ENCODE measurements at places on chromosomes 6 and 20. TPM values are rescaled to one million over a fixed set of nuclear protein-coding genes. Genes with fewer than 3 reads are reported as not detected.

Gene FOXS1
- total RNA-seq, result not detected

Gene TULP1
- total RNA-seq, result not detected

Gene AKAP12
- 0.78 TPM for total RNA-seq

Gene CST5
- total RNA-seq, result not detected

DNA sequence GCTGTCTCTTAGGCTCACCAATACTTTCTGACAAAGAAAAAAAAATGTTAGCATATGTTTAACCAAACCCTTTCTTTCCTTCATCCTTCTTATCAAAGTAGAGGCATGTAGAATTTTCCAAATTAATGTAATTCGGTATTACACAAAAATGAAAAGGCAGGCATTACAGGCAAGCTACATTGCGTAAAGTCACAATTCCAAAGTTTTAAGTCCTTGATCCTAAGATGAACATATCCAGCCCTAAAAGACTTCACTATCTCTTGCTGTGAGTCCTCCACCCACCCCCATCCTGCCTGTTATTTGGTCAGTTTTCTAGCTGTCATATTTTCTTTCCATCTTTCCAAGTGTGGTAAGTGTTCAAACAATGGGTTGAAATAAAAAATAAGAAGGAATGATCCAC is 12.1 kb upstream of the TENT5A start:
- no peaks in the 10 kb centered on the region for H3K36me3 ChIP-seq
- H3K27me3 ChIP-seq, result peaks cover 2% of the 10 kb centered on the region
- no peak overlapping the region for H3K27ac ChIP-seq
- no peak for DNase-seq
- H3K4me1 ChIP-seq, result no peaks in the 10 kb centered on the region
- no peak overlapping the region for H3K4me3 ChIP-seq

DNA sequence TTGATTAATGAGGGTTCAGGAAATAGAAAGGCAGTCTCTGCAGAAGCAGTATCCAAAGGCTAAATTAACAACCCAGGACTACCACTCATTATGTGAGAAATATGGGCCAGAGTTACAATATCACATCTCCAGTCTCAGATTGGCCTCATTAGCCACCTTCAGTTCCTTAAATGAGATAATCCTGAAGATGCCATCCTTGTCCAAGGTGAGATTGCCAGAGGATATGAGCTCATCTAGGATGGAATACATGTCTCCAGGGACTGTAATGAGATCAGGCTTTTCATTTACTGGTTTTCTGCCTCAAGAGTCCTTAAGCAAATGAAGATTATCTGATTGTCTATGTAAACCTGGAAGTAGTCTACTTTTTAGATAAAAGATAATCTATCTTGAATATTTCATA is 196.3 kb downstream of the FUT9 start:
- no peaks in the 10 kb centered on the region for H3K4me1 ChIP-seq
- H3K27ac ChIP-seq, result no peak overlapping the region
- no peaks in the 10 kb centered on the region for H3K27me3 ChIP-seq
- no peaks in the 10 kb centered on the region for H3K36me3 ChIP-seq
- H3K4me3 ChIP-seq, result no peak overlapping the region

DNA sequence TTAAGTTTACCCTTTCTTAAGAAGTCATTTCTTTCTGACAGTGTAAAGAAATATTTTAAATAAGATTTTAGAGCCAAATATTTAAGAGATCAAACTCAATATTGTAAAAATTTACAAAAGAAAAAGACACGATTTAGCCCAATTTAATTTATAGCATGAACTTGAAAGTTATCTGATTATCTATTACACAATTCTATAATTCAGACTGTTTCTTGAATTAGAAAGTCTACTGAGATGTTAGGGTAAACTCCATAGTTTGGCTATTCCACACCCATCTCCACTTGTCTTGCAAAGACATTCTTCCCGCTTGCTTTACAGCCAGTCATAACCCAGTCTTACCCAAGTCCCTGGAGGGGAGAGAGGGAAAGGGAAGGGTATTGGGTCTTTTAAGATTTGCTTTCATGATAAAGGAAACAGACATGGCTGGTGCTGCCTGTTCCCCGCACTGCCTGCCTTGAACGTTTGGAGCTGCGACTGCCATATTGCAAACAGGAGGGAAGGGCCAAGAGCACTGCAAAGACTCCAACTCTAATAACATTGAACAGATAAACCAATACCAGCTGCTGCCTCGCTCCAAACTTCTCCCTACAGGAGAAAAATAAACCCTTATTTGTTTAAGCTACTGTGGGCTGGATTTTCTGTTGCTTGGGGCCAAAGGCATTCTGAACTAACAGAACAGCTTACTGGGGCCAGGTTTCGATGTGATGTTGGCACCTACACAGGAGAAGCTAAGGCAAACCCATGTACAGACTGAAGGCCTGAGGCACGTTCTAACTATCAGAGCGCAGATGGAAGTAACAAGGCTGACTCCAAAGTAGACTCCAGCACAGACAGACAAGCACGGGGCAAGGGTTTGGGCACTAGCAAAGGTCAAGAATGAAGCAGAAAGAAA is 552.3 kb upstream of the JARID2 start:
- no peaks in the 10 kb centered on the region for H3K4me1 ChIP-seq
- no peaks in the 10 kb centered on the region for H3K27me3 ChIP-seq
- no peak overlapping the region for H3K27ac ChIP-seq
- no peaks in the 10 kb centered on the region for H3K36me3 ChIP-seq

GRCh38 chr20:38987777-38988176 is 25.6 kb downstream of the DHX35 start:
- H3K27ac ChIP-seq, result no peak overlapping the region
- no peaks in the 10 kb centered on the region for H3K27me3 ChIP-seq
- H3K4me3 ChIP-seq, result peak overlapping the region; percentile 1
- H3K4me1 ChIP-seq, result peaks cover 17% of the 10 kb centered on the region
- DNase-seq, result no peak

GRCh38 chr6:46972531-46972930 is 50.8 kb upstream of the ADGRF5 start:
- no peaks in the 10 kb centered on the region for H3K4me1 ChIP-seq
- H3K4me3 ChIP-seq, result no peak overlapping the region
- peaks cover 2% of the 10 kb centered on the region for H3K27me3 ChIP-seq
- no peak overlapping the region for H3K27ac ChIP-seq

DNA sequence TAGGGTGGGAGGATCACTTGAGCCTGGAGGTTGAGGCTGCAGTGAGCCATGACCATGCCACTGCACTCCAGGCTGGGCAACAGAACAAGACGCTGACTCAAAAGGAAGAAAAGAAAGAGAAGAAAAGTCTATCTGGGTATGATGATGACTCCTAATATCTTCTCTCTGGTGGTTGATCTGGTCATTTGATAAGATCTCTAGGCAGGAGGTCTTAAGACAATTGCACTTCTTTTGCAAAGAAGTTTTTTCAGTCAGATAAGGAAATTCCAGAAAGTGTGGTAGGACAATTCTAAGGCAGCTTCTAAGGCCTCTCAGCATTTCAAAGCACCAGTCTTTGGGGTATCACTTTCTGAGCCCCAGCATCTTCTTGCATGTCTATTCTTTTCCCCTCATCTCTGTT is 7.7 kb upstream of the AIF1 start:
- no peak overlapping the region for H3K4me3 ChIP-seq
- H3K4me1 ChIP-seq, result peaks cover 10% of the 10 kb centered on the region
- no peak for DNase-seq
- H3K27ac ChIP-seq, result no peak overlapping the region
- H3K27me3 ChIP-seq, result peaks cover 6% of the 10 kb centered on the region

GRCh38 chr6:103538381-103538780 is 1321.3 kb downstream of the HACE1 start:
- DNase-seq, result no peak
- no peaks in the 10 kb centered on the region for H3K36me3 ChIP-seq
- H3K27ac ChIP-seq, result no peak overlapping the region
- no peaks in the 10 kb centered on the region for H3K27me3 ChIP-seq
- H3K4me1 ChIP-seq, result no peaks in the 10 kb centered on the region

DNA sequence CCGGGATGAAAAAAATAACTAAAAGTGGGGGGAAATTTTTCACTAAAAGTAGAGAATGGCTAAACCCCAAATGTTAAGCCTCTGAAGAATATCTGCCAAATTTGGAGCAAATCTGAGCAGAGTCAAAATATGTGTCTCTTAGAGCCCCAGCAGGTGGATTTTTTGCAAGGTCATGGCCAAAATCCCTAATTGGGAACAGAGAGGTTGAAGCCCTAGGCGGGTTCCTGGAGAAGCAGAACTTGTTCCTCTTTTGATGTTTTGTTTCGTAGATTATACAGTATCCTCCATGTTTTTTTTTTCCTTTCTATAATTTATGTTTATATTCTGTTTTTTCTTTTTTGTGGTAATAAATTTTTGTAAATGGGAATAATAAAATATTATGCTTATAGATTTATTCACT is 94.4 kb downstream of the PLCB4 start:
- no peak overlapping the region for H3K4me3 ChIP-seq
- H3K27ac ChIP-seq, result no peak overlapping the region
- DNase-seq, result no peak
- H3K27me3 ChIP-seq, result no peaks in the 10 kb centered on the region
- no peaks in the 10 kb centered on the region for H3K36me3 ChIP-seq
- no peaks in the 10 kb centered on the region for H3K4me1 ChIP-seq

DNA sequence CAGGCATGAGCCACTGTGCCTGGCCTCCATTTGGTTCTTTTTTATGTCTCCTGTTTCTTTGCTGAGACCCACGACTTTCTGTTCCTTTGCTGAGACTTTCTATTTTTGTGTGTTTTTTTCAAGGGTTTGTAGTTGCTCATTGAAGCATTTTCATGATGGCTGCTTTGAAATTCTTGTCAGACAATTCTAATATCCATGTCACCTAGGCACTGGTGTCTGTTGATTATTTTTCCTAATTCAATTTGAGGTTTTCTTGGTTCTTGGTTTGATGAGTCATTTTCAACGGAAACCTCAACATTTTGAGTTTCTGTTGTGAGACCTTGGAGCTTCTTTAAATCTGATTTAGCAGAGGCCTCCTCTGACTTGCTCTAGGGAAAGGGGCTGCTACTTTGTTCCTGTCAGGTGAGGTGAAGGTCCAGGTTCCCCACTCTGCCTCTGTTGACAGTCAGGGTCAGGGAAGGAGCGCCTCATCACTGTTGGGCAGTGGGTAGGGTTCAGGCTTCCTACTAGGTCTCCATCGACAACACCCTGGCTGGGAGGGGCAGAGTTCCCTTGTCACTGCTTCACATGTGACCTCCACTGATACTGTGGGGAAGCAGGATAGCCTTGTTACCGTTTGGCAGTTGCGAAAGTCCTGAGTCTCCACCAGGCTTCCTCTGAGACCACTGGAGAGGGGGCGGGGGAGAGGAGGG is 67.2 kb upstream of the RNF24 start:
- peaks cover 55% of the 10 kb centered on the region for H3K4me1 ChIP-seq
- peak overlapping the region; percentile 28 for H3K4me3 ChIP-seq
- peak overlapping the region; percentile 88 for H3K27ac ChIP-seq

DNA sequence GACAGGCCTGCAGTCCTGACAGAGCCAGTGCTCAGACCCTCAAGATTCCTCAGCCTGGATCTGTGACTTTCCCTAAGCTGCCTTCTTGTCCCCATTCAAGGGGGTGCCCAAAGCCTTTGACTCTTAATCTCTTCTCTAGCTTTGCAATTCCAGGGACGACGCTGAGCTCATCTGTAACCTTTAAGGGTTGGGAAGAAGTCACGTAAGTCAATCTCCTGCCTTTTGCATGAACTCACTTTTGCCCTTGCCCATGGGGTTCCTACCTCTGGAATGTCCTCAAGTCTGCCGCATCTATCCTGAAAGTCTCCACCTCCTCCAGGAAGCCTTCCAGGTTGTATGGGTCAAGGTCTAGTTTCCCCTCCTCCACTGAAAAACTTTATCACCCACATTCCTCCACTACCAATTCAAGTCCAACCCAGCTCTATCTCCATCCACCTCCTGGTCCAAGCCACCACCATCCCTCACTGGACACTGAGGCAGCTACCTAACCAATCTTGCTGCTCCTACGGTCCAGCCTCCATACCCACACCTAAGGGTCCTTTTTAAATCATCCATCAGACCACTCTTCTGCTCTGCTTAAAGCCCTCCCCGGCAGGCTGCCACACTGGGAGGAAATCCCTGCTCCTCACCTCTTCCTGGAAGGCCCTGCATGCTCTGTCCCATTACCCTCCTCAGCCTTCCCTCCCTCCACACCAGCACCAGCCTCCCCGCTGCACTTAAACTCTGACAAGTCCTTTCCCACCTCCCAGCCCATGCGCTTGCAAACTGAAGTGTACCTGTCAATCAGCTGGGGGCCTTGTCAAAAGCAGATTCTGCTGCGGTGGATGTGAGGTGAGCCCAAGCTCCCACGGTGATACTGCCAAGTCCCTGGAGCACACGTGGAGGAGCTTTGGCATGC is 29.7 kb downstream of the PREX1 start:
- peaks cover 51% of the 10 kb centered on the region for H3K4me1 ChIP-seq
- H3K27me3 ChIP-seq, result no peaks in the 10 kb centered on the region
- no peak overlapping the region for H3K27ac ChIP-seq
- H3K4me3 ChIP-seq, result no peak overlapping the region
- H3K36me3 ChIP-seq, result peaks cover 27% of the 10 kb centered on the region
- DNase-seq, result no peak

DNA sequence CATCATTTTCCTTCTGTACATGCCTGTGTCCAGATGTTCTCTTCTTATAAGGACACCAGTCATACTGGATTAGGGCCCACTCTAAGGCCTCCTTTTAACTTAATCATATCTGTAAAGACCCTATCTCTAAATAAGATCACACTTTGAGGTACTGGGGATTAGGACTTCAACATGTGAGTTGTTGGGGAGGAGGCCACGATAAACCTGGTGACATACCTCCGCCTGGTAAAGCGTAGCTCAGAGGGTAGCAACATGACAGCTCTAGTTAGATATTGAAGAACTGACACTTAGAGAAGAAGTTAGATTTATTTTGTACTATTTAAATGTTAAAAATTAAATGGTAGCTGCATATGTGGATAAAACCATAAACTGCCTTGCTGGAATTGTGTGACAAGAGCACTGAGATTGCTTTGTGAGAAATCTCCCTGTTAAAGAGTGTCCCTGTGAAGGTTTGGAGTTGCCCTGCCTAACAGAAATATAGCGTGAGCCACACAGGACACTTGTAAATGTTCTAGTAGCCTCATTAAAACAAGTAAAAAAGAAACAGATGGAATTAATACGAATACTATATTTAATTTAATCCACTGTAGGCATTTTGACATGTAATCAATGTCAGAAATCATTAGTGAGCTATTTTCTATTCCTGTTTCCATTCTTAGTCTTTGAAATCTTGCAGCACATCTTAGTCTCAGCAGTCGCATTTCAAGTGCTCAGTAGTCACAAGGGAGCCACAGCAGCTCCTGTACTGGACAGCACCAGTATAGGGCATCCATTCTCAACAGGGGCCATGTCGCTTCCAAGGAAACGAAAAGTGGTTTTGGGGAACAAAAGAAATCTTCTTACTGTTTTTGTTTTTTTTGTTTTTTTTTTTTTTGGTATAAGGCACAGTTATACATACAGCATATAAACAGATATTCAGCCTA is 13.4 kb downstream of the PLCB1 start:
- no peak overlapping the region for H3K4me3 ChIP-seq
- H3K27me3 ChIP-seq, result peaks cover 1% of the 10 kb centered on the region
- H3K36me3 ChIP-seq, result no peaks in the 10 kb centered on the region
- no peak for DNase-seq

GRCh38 chr6:109978174-109979032 is at the start of gene GPR6:
Gene GPR6, plus strand, starts transcription at chr6:109978311. Its CDS starts 802 bp downstream, at chr6:109979113.
- peak; percentile 58 for DNase-seq
- no peaks in the 10 kb centered on the region for H3K4me1 ChIP-seq
- peaks cover 3% of the 10 kb centered on the region for H3K36me3 ChIP-seq

Measured in activated CD4-positive, alpha-beta memory T cell treated with anti-CD3 and anti-CD28 coated beads, Interleukin-2, amount 10 ng/mL, durations not matched to agents 7 days and 5 days (primary cell).